ENCODE measurements at places on chromosomes 1 and 21.

- DNase-seq = no peak
Measured at GRCh38 chr1:12722626-12723025, 6.7 kb downstream of the AADACL3 start.

- no peak for DNase-seq
Measured at GRCh38 chr1:91651661-91652071, 151.0 kb downstream of the CDC7 start.

GRCh38 chr1:44227211-44227610 lies 13.9 kb downstream of the DMAP1 start:
- DNase-seq = no peak

DNA sequence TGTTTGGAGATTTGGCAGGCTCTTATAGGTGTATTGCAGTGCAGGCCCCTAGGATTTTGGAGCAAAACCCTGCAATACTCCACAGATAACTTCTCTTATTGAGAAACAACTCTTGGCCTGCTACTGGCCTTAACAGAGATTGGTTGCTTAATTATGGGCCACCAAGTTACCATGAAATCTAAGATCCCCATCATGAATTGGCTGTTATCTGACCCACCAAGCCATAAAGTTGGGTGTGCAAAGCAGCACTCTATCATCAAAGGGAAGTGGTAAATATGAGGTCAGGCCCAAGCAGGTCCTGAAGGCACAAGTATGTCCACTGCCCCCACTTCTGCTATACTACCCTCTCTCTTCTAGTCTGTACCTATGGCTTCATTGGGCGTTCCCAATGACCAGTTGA lies 130.0 kb upstream of the TNFSF4 start:
- DNase-seq = no peak

GRCh38 chr21:39616211-39616772 lies 3.6 kb downstream of the B3GALT5 start:
- no peak for DNase-seq

GRCh38 chr1:92599184-92599583 lies 112.5 kb upstream of the GFI1 start:
- DNase-seq = no peak

DNA sequence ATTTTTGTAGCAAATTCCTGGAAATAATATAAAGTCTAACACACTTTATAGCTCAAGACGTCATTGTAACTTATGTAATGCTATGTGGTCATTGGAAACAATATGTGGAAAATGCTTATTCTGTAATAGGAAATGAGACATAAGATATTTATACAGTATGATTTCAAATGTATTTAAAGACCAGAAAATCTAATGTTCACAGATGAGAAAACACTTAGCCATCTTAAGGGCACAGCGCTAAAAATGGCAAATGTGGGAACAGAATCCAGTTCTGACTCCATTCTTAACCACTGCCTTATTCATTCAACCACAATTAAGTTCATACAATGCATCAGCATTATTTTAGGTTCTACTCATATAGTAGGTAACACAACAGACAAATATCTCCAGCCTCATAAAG lies 12.5 kb downstream of the CSDE1 start:
- no peak for DNase-seq

- DNase-seq = no peak
Measured at GRCh38 chr1:74356493-74356892, 121.3 kb downstream of the TNNI3K start.

- no peak for DNase-seq
Measured at GRCh38 chr1:193766329-193766728, 579.9 kb upstream of the B3GALT2 start.

DNA sequence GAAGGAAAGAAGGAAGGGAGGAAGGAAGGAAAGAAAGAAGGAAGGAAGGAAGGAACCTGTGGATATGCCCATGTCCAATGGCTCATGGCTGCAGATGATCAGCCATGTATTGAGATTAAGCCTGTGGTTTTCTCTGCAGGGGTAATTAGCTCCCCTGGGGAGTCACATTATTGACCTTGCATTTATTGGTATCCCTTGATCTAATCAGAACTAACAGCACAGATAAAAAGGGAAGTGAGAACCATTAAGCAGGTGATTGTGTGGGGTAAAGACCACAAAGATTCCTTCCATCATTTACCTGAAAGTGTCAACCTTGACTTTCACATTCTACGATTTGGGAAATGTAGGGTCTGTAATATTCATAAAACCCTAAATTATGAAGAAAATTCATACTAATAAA lies 390.7 kb downstream of the BRINP2 start:
- no peak for DNase-seq

DNA sequence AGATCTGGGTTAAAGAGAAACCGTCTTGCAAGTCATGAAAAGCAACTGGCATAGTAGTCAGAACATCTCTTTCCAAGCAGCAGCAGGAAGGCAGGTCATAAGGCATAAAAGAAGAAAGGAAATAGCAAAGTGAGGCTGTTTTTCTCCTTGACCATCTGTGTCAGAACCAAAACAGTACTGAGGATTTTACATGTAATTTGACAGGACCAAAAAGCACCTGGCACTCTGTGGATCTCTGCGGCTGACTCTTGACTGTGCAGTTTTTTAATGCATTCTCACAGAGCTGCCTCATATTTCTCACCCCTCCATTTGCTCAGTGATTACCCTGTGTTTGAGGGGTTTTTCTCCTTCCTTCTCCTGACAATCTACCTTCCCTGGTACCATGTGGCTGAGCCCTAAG lies 17.7 kb downstream of the TBX15 start:
- DNase-seq = no peak

DNA sequence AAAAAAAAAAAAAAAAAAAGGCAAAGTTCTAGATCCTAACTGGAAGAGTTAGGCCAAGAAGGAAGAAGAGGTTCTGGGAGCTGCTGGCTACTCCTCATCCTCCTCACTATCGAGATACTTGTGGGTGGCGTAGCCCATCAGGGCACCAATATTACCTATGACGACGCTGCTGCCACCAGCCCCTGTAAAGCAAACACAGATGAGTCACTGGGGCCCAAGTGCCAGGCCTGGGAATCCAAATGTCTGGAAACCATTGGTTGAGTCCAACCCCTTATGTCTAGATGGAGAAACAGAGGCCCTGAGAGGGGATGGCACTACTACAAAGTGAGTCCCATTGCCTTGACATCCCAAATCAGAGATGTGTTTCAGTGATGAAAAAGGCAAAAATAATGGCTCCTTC lies 5.7 kb downstream of the IFI6 start:
- DNase-seq = no peak

DNA sequence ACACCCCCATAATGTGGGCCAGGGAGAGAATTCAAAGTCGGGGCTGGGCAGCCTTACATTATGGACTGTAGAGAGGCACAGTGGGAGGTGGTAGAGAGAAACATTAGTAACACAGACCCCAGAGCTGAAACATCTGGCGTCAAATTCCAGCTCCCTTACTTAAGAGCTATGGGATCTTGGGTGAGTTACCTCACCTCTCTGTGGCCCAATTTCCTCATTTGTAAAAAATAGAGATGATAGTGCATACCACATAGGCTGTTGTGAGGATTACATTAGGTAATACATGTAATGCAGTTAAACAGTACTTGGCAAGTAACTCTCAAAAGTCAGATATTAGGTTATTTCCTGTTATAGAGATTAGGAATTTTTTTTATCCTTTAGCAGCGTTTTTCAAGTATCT lies 160.5 kb upstream of the KIAA0040 start:
- no peak for DNase-seq

DNA sequence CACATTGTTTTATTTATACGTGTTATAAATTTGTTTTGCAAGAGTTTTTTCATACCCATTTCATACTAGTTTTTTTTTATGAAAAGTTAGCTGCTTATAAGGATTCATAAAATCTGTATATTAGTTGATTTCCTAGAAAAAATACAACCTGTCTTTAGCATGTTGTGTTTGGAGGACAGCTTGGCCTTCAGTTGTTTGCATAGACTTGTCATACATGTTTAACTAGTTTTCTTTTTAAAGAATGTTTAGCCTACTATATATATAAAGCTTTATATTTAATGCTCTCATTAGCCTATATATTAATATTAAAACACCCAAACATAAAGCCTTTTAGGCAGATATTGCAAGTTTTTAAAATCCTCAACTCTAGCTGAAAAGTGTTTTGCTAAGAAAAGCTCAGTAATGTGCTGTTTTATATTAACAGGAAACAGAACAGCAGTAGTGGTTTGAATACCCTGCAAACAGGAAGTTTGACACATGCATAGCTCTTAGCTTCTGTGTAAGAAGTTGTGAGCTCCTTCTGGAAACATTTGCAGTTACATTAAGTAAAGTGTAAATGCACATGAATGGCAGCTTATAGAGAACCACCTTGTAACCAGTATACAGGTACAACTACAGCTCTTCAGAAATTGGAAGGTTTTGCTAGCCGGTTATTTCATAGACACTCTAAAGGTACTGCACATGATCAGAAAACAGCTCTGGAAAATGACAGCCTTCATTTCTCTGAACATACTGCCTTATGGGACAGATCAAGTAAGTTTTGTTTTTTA lies at the start of gene PRKACB:
Gene PRKACB (plus strand): TSS at position 476 of the 770 bp plus-strand sequence. CDS start 91 bp downstream, at position 567.
- DNase-seq = peak; percentile 17

DNA sequence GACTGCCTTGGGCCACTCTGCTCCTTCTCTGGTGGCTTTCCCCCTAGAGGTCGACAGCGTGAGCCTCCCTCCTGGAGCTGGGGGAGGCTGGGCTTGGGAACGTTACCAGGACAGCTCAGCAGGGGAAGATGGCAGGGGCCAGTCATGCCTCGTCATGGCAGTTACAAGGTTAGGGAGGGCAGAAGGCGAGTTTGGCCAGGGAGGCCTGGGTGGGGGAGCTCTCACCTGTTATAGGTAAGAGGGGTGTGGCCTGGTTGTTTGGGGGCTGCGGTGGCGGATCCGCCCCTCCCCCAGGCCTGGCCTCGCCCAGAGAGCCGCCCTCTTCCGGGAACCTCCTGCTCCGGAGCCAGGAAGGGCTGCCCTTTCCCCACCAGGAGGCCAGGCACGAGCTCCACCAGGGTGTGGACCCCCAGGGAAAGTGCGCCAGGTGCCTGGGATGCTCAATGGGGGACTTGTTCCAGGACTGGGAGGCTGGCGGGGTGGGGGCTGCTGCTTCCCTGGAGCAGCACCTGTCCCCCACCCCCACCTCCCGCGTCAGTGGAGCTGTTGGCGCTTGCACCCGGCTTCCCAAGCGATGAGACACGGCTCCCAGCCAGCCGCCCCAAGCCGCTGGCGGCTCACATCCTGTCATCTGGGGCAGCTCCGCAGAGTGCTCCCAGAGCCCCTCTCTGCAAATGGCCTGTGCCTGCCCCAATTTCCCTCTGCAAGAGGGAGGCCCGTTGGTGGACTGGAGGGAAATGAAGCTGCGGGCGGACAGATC lies 23.6 kb upstream of the PKP1 start:
- no peak for DNase-seq

DNA sequence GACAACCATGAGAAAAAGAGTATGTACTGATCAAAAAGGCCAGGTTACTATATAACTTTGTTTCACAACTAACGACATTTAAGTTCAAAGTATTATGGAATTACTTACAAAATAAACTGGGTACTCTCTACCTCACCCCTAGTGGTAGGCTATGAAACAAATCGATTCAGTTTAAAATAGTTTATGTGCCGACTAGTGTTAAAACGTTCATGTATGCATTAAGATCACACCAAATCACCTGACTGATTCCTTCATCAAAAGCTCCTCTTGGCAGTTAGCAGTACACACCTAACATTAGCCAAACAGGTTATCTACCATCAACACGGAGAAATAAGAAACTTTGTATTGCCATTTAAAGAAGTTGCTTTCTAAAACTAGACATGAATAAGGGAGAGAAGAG lies 137.1 kb downstream of the AKT3 start:
- DNase-seq = no peak

GRCh38 chr1:198893763-198894444 lies 255.1 kb downstream of the PTPRC start:
- no peak for DNase-seq

DNA sequence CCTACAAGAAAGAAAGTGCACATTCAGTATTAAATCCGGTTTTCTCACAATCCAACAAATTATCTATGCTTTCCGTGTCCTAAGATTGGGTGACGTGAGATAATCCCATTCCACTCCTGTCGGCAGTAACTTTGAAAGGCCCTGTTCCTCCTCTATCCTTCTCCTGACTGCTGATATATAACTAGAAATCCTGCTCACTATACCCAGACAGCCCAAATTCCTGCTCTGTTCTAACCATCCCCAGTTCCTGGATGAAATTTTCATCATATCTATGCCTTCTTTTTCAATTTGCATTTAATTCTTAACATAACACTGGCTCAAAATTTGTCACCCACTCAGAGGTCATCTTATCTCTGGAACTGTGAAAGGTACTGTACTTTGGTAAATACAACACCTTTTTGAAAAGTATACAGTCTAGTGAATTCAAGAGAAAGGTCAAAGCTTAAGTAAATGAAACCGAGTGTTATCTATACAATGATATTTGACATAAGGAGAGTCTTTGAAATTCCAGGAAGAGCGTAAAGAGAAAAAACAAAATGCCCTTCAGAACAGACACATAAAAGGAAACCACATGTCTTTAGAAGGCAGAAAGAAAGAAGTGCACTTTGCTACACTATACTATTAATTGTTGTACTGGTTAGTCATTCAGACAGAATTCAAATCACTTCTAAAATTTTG lies 200.5 kb upstream of the NEGR1 start:
- no peak for DNase-seq

DNA sequence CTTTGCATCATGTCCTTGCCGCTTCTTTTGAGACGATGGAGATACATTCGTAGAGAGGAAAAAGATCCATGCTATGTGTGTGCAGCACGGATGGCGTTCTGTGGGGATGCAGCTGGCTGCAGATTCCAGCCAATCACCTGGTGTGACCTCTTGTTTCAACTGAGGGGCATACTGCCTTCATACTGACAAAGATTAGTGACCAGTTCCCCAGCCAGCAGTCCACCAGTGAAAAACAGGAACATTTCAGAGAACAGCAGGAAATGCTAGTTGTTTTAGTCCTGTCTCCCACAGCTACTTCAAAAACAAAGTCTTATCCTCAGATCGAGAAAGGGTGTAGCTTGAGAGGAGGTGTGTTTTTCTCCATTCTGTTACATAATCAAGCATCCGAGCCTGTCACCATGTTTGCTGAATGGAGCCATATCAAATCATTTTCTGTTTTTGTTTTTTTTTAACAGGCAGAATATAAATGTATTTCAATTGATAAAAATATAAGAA lies 255.7 kb upstream of the FMN2 start:
- DNase-seq = no peak

- no peak for DNase-seq
Measured at GRCh38 chr1:22096463-22096862, 44.0 kb downstream of the CDC42 start.

DNA sequence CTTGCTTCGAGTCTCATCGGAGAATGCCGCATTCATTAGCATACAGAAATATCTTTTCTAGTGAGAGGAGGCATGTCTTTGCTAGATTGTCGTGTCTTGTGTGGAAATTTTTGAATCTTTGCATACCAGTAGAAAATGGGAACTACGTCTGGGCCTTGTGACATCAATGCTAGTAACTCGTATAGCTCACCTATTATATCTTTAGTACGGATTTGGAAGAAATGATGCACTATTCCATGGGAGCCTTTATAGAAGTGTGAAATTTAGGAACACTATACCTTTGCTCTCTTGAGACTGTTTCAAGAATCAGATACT lies 835 bp downstream of the UHMK1 start:
- no peak for DNase-seq

- no peak for DNase-seq
Measured at GRCh38 chr1:64598100-64598571, 128.2 kb downstream of the CACHD1 start.

- DNase-seq = no peak
Measured at GRCh38 chr1:78033797-78034172, 12.0 kb upstream of the GIPC2 start.

- no peak for DNase-seq
Measured at GRCh38 chr1:43367026-43367903, 546 bp downstream of the ELOVL1 start.
